Vagina (tissue), 2 donors: ENCODE measurements at places on chromosomes 6 and 20. TPM values are rescaled to one million over a fixed set of nuclear protein-coding genes. Genes with fewer than 3 reads are reported as not detected.

DNA sequence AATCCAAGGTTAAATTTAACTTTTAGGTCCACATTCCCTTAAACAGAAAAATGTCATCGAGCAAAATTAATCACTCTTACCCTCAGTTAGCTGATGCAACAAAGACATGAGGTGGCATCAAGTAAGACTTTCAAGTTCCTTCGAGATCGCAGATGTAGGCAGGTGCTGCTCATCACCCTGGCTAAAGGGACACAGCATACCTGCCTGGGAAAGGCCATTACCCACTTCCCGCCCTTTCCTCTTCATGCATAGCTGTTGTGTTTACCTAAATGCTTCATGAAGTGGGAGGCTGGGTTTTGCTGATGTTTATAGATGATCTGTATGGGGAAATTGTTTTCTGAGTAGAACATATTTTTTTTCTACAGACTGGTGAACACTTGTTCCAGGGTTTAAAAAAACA is 67.7 kb downstream of the GFRA4 start:
- no peak for DNase-seq

GRCh38 chr6:24583463-24584381 is 62.3 kb downstream of the KIAA0319 start:
- no peak for DNase-seq

DNA sequence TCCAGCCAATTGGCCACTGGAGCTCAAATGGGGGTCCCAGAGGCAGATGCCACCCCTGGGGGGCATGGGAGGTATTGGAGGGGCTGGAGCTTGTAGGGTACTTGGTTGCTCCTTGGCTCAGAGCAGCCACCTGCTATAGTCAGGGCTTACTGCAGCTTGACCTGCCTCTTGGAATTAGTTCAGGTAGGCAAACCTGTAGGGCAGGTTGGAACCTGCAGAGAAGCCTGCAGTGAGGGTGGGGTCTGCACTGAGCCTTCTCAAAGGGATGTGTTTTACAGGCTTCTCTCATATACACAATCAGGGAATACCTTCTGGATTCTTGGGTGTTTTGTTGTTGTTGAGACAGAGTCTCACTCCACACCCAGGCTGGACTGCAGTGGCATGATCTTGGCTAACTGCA is 94.2 kb upstream of the MYL9 start:
- DNase-seq: no peak

DNA sequence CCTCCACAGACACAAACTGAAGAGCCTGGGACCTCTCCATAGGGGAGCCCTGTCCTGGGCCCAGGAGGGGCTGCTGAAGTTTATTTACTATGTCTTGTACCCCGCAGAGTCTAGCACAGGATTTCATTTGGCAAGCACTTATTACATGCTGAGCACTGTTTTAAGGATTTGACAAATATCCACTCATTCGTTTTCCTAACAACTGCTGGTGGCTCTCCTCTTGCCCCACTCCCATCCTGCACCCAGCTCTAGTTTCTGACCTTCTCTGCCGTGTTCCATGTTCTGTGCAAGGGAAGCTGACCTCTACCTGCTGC is 127.0 kb upstream of the MAFB start:
- no peak for DNase-seq

Gene C6orf15
- total RNA-seq: not detected
